Jurkat, Clone E6-1 (cell line): ENCODE measurements at places on chromosomes 6 and 20.

DNA sequence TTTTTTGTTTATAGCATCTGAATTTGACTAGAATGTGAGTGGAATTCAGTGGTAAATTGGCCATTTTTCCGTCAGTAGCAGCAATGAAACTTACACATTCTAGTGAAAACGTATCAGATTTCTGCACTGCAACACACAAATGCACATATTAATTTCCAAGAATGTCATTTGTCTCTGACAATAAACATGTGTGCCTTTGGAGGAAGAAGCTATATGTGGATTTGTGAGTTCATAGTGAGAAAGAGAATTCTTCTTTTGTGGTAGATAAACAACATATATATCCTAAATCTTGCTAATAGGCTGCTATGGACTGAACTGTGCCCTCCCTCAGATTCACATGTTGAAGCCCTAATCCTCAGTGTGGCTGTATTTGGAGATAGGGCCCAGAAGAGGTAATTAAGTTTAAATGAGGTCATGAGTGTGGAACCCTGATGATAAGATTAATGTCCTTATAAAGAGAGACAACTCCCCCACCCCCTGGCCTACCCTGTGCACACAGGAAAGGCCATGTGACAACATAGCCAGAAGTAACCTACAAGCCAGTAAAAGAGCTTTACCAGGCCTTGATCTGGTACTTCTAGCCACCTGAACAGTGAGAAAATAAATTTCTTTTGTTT, 200.2 kb upstream of the EYA4 start:
- no peak for DNase-seq

DNA sequence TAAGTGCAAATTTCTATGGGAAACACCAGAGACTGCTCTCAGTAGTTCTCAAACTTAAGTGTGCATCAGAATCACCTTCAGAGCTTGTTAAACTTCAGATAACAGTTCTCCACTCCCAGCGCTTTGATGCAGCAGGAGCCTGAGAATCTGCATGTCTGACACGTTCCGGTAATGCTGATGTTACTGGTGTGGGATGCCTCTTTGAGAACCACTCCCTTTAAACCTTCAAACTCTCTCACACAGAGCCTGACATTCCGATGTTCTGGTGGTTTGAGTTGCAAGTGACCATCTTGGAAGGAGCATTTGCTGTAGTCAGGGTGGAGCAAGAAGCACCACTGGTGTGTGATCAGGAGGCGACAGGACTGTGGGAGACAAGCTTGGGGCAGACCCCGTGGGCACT, 57.9 kb downstream of the OTOR start:
- no peak for DNase-seq

- no peak for DNase-seq
Observed at GRCh38 chr6:7106215-7106751, 1.5 kb upstream of the RREB1 start.

DNA sequence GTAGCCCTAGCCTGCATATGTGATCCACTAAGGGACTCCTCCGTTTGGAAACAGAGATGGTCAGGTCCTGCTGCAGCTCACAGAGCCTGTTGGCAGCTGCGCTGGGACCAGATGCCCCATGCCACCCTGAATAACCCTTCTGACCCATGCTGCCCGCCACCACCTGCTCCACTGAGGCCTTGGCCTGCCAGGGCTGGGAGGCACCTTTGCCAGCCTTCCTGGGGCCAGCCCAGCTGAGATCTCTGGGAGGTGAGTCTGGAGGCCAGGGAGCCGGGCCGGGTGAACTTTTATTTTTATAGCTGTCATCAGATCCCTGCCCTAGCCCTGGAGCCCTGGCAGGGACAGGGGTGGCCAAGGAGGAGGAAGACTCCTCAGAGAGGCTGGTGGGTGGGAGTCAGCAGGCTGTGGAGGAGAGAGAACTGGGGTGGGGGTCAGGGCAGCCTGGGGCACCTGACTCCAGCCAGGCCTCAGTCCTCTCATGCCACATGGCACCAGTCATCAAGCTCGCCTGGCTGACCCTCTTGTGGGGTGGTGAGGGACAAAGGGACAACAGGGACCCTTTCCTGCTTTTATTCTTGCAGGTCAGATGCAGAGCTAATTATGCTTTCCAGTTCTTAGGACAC, 10.0 kb downstream of the CEBPB start:
- DNase-seq = no peak

DNA sequence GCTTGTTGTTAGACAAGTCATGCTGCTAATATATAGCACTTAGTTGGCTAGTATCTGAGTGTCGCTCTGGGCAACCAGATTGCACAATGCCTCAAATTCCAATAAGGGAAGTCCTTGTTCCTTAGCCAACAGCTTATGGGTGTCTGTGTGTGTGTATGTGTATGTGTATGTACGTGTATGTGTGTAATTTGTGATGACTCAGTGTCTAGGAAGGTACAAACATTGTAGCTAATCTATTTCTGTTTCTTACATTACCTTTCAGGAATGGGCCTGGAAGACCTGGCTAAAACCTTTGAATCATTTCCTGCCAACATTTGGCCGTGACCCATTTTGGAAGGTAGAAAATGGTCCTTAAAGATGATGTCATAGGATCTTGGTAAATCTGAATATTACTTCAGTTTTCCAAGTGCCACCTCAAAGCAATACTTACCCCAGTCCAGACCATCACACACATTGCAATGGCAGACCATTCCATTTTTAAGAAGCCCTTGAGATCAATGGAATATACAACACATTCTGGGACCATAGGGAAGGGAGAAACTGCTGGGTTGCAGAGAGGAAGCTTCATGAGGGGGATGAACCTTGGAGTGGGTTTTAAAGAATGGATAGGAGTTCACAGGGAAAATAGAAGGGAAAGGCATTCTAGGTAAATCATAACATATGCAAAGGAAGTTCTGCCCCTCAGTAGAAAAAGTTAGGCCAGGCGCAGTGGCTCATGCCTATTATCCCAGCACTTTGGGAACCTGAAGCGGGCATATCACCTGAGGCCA, 25.1 kb downstream of the NEDD9 start:
- DNase-seq = no peak

GRCh38 chr6:9370480-9370879, 935.1 kb upstream of the SLC35B3 start:
- DNase-seq = no peak

GRCh38 chr6:15527838-15528617, 134.8 kb downstream of the DTNBP1 start:
- no peak for DNase-seq
